NCI-H446 treated with DMSO at 0.1 percent for 48 hours (cell line): ENCODE measurements at places on chromosomes 2 and 18.

DNA sequence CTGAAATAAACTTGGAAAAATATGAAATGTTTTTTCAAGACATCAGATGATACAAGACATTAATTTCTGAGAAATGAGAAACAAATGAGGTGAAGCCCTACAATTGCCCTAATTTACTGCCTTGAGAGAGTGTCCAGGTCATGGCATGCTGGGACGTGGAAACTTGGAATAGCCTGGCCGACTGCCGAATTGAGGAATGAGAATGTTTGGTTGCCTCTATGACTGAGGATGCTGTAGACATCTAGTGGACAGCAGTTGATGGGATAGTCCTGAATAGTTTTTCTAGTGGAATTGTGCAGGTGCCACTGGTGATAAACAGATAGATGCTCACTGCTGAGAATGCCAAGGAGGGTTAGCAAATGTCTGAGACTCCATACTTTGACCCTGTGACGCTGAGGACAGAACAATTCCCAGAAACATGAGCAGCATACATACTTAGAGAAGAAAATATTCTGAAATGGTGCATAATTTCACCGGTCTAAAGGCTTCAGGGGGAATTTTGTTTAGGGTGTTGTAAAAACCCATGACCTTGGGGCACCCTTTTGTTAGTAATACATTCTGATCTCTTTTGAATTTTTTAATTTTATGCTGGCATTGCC, 56.5 kb upstream of the CWC22 start:
- no peak for DNase-seq

GRCh38 chr18:24985586-24985985, 366.4 kb downstream of the ZNF521 start:
- no peak for DNase-seq

DNA sequence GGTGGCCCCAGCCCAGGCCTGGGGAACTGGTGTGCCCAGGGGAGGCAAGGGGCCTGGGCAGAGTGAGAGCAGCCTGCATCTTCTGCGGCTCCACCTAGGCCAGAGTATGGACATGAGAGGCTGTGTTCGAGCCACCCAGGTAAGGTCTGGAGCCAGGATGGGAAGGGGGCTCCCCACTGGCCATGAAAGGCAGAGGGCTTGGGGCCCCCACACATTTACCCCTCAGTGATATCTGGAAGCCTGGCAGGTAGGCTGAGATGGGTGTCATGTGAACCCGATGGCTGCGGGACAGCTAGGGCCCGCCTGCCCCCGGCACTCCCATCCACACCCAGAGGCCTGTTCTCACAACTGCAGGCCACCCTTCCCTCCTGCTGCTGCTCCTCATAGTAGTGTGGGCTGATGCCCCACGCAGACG, 13.2 kb downstream of the ADRA2B start:
- DNase-seq, result no peak

DNA sequence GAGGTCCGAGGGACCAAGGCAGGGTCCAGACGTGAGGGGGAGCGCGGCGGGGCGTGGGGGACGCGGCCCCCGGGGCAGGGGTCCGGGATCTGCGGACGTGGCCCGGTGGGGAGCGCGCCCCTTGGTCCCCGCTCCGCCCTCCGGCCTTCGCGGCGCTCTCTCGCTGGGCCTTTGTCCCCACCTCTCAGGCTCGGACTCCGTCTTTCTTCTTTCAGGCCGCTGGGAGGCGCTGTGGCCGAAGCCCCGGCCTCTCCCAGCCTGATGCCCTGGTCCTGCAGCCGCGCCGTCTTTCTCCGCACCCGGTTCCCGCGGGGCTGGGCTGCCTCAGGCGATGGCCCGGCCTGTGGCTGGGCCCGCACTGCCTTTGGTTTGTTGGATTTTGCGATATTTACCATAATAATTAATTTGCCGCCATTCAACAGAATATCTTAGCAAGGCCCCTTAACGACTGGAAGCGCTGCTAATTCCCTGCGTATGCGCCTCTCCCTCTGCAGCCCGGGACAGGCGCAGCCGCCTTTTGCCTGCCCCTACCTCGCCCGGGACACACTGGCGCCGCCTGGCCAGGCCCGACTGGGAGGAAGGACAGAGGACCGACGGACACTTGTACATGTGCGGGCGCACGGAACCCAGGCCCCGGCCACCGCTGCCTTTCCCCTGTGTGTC, 10.8 kb downstream of the SIX3 start:
- DNase-seq, result no peak

- no peak for DNase-seq
These were observed 562.8 kb downstream of the TNS1 start for GRCh38 chr2:217440000-217440399.

DNA sequence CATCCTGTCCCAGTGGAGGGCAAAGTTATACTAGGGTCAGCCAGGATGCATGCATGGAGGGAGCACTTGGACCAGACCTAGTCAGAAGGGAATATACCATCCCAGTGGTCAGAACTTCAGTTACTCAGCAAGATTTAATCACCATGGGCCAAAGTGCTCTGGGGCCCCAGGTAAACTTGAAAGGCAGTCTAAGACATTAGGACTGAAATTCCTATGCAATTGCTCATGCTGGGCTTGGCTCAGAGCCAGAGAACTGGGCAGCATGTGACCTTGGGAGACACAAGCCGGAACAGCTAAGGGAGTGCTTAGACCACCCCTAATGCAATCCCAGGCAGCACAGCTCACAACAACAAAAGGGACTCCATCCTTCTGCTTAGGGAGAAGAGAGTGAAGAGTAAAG, 401.3 kb downstream of the KCNJ3 start:
- no peak for DNase-seq

DNA sequence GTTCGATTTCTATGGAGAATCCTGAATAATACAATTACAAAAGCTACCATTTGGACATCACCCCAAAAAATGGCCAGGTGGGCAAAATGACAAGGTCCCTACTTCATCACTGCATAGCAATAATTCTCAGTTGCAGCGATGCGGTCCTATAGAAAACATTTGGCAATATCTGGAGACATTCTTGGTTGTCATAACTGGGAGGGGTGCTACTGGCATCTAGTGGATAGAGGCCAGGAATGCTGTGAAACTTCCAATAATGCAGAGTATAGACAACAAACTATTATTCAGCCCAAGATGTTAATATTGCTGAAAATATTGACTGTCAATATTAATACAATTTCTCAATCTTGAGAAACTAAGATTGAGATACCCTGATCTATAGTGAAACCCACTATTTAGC, 637.8 kb upstream of the PKDCC start:
- no peak for DNase-seq

- DNase-seq, result no peak
These were observed 434.7 kb downstream of the PTPRM start for GRCh38 chr18:8001711-8002301.

DNA sequence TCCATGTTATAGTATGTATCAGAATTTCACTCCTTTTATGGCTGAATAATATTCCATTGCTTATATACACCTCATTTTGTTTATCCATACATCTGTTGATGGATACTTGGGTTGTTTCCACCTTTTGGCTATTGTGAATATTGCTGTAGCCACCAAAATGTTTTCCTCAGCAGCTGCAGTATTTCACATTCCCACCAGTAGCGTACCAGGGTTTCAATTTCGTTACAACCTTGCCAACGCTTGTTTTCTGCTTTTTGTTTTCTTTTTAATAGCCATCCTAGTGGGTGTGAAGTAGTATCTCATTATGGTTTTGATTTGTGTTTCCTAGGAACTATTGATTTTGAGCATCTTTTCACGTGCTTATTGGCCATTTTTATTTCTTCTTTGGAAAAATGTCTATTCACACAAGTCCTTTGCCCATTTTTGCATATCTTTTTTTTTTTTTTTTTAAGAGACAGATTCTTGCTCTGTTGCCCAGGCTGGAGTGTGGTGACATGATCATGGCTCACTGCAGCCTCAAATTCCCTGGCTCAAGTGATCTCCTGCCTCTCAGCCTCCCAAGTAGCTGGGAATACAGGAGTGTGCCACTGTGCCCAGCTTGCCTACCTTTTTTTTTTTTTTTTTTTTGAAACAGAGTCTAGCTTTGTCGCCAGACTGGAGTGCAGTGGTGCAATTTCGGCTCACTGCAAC, 14.2 kb downstream of the UBXN2A start:
- DNase-seq, result no peak

DNA sequence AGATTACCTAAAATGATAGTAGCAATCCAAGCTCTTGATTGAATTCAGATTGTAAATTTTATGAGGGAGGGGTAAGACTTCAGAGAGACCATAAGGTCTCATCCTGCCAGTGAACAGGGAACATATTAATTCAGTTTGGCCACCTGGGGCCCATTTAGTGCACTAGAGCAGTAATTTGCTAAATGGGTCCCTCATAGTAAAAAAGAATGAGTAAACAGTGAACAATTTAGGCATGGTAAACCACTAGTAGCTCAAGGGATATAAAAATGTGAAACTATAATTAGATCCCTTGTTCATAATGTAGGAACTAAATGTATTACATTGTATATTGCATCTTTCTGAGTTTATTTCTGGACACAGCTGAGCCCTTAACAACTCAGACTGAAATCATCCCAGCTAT, 4.9 kb upstream of the PHLPP1 start:
- DNase-seq, result no peak

DNA sequence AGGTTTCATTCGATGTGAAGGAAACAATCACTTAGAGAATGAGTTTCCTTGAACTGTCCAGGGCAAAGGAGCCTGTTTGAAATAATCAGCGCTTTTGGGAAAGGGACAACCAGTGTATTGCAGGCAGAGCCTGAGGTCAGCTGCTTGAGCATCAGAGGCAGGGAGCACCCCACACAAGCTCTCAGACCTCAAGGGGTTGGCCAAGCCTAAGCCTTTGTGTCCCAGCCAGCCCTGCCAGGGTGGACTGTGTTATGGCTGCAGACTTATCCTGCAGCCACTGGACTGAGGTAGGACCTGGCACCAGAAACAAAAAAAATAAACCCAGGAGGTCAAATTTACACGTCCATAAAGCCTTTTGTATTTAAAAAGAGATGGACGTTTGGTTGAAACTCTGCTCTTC, 228.3 kb downstream of the SEPTIN10 start:
- DNase-seq, result no peak

- no peak for DNase-seq
These were observed 258.3 kb upstream of the SALL3 start for GRCh38 chr18:78721238-78721875.

DNA sequence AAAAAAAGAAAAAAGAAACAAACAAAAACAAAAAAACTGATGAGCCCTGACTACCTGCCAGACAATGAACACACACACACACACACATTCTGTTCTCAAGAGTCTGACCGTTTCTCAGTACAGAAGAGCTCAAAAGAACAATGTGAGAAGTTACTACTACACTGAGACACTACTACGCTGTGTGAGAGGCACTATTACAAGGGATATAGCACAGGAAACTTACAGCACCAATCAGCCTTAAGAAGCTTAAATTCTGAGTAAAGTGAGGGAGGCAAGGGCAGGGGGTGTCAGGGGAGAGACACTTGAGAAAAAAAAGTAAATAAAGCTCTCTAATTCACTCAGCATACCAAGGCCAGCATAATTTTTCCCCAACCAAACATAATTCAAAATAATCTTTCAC, 32.5 kb downstream of the WDR33 start:
- no peak for DNase-seq

GRCh38 chr18:77198663-77199062, 51.0 kb upstream of the GALR1 start:
- DNase-seq, result no peak

DNA sequence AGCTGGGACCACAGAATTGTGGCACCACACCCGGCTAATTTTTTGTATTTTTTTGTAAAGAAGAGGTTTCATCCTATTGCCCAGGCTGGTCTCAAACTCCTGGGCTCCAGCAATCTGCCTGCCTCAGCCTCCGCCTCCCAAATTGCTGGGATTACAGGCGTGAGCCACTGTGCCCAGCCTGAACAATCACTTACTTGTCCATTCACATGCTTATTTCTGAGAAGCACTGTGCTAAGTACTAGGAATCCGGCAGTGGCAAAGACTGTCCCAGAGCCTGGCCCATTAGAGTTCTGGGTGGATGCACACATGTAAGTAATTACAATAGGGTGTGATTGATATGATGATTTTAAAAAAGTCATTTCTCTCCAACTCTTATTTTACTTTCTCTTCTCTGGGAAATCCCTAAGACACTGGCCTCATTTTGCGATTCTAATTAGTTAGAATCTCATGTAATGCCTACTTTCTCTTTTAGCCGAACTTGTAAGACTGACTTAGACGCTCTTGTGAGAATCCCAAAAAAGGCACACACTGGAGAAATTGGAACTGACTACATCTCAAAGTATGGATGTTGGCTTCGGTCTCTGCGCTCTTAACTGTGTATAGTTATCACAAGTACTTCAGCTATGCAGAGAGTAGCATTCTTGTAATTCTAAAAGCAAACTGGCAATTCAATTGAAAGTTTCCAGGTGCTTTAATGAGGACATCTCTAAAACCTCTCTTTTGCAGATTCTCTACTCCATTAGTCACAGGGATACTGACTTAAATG, 567.7 kb downstream of the DCC start:
- no peak for DNase-seq

DNA sequence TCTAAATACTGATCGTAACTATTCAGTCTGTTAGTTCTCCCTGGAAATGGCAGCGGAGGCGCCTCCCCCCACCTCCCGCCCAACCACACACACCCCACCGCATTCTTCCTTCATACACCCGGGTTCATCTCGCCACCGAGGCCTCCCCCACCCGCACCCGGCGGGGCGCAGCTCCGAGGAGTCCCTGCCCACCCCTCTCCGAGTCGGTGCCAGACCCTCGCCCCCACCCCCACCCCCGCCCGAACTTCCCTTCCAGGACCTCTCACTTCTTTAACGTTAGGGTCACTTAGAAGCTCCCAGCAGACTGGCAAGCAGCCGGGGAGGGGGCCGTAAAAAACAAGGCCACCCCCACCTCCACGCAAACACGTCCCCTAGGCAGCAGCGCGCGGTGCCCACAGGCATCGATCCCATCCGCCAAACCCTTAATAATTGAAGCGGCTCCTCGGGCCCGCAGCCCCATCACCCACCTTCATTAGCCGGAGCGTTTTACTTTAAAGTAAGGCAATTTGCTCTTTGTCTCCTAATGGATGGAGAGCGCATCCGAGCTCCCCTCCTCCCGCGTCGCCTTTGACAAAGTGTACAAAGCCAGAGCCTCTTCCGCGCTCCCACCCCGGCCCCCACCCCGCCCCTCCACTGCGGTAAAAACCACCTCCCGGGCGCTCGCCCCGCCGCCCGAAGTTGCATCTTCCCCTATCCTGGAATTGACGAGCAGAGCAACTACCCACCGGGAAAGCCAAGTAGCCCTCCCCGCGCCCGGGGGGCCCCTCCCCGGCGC, 624 bp downstream of the ZNF516 start:
- no peak for DNase-seq

GRCh38 chr2:97849881-97850528, 136.6 kb downstream of the ZAP70 start:
- no peak for DNase-seq

- no peak for DNase-seq
These were observed 92.7 kb downstream of the XRCC5 start for GRCh38 chr2:216201692-216202306.

- DNase-seq, result peak; percentile 23
These were observed 18.5 kb downstream of the TRAK2 start for GRCh38 chr2:201432621-201433393.
